ENCODE measurements at places on chromosomes 7 and 10.

- no peak for DNase-seq
Observed at GRCh38 chr7:155153676-155154075, 83.6 kb downstream of the HTR5A start.

GRCh38 chr7:55556031-55556430 lies 16.3 kb downstream of the VOPP1 start:
- DNase-seq, result no peak

GRCh38 chr7:142637240-142637639 lies 112.0 kb upstream of the PRSS1 start:
- no peak for DNase-seq

GRCh38 chr7:50962281-50962883 lies 179.7 kb upstream of the GRB10 start:
- no peak for DNase-seq

Data from stimulated activated CD8-positive, alpha-beta memory T cell treated with anti-CD3 and anti-CD28 coated beads, Interleukin-7, amount 100 ng/mL, for 1 hour (primary cell).